ENCODE measurements at places on chromosomes 3 and 15. TPM values are rescaled to one million over a fixed set of nuclear protein-coding genes. Genes with fewer than 3 reads are reported as not detected.

Gene FRMD4B
- 3.4 TPM for total RNA-seq

Gene PAQR5
- total RNA-seq = 1.6 TPM

Gene GDPGP1
- 6.7 TPM for total RNA-seq

Gene C3orf52
- total RNA-seq = 11.1 TPM

Gene C3orf20
- total RNA-seq = not detected

Gene ZBED2
- not detected for total RNA-seq

Gene EMC7
- total RNA-seq = 55.6 TPM

Gene GNAT1
- not detected for total RNA-seq

Gene POPDC2
- total RNA-seq = 0.37 TPM

Gene RAB8B
- 33.8 TPM for total RNA-seq

Gene MAPKBP1
- 13.7 TPM for total RNA-seq

Gene WWTR1
- 24.8 TPM for total RNA-seq

Gene THAP10
- total RNA-seq = 3.7 TPM

Gene TUBGCP4
- total RNA-seq = 23.5 TPM

Gene KCNMB2
- total RNA-seq = not detected

Gene CPN2
- not detected for total RNA-seq

Gene MYO5C
- total RNA-seq = 22.4 TPM

Gene IGF2BP2
- 130 TPM for total RNA-seq

Gene SCN11A
- total RNA-seq = 0.17 TPM

Gene FBXL22
- total RNA-seq = 0.52 TPM

Gene GOLGA8R
- total RNA-seq = 0.20 TPM

Gene CPLX3
- total RNA-seq = not detected

Gene SCG5
- total RNA-seq = 23.9 TPM

Gene RBP2
- not detected for total RNA-seq

Gene NTRK3
- 2.4 TPM for total RNA-seq
